ENCODE measurements at places on chromosomes 2 and 18. TPM values are rescaled to one million over a fixed set of nuclear protein-coding genes. Genes with fewer than 3 reads are reported as not detected.

CCBE1 gene
- not detected for total RNA-seq

- no peak for DNase-seq
Observed at GRCh38 chr18:42078711-42079110, 123.7 kb downstream of the PIK3C3 start.

GRCh38 chr2:8009010-8009597 is 672.8 kb upstream of the ID2 start:
- no peak for DNase-seq

GRCh38 chr2:6080932-6081753 is 389.0 kb downstream of the SOX11 start:
- DNase-seq = no peak

DNA sequence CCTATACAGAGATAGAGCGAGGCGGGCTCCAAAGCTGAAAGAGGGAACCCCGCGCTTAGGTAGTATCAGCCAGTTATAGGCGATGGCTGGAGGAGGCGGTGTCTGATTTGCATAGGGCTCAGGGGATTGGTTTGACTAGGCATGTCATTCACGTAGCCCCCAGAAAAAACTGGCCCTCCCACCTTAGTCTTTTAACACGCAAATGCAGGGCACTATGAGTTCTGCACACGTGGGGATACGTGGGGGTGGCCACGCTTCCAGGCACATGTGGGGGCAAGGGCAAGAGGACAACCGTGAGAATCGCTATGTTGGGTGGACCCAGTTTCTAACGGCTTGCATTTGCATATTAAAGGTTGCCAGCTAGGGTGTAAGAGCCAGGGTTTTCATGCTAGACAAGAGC is 56.7 kb upstream of the MSTN start:
- DNase-seq = no peak

DNA sequence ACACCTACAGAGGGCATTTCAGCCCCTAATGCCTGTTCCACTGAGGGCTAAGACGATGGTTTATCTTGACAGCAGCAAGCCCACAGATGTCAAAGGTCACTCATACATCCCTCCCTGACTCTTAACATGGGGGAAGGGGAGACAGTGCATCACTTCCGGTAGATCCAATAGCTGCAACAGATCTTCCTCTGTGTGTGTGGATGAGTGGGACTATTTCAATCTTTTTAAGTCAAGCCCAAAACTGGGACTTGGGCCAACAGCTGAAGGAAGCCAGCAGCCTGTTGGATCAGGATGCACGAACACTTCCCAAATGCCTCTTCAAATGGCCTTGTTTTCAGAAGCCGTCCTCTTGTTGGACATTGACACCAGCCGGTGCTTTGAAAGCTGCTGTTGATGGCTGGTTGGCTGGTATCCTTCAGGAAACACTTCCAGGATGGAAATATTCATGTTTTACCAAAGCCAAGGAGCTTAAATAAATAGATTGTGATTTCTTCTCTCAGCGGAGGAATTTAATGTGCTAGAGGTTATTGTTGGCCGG is 59.2 kb downstream of the IL1R2 start:
- DNase-seq = no peak

- no peak for DNase-seq
Observed at GRCh38 chr2:69693059-69693774, 48.7 kb upstream of the ANXA4 start.

DNA sequence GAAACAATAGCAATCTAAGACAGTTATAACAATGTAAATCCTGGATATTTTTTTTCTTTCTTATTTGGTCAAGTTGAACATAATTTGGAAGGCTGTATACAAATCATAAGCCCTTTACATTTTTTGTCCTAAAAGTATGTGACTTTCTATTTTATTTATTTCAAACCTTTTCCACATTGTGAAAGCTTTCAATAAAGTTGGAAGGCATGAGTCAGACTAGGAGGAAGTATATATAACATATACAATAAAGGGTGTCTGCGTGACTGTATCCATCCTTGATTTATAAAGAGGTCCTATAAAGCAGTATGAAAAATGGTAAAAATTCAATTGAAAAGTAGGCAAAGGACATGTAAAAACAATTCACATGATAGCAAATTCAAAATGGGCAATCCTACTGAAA is 44.4 kb downstream of the CRACDL start:
- no peak for DNase-seq

- DNase-seq = no peak
Observed at GRCh38 chr18:24988253-24988840, 363.6 kb downstream of the ZNF521 start.

- no peak for DNase-seq
Observed at GRCh38 chr2:101608408-101609310, 88.8 kb upstream of the MAP4K4 start.

GRCh38 chr2:142140434-142140845 is 9.6 kb upstream of the LRP1B start:
- peak; percentile 55 for DNase-seq
